ENCODE measurements at places on chromosomes 2 and 18. TPM values are rescaled to one million over a fixed set of nuclear protein-coding genes. Genes with fewer than 3 reads are reported as not detected.

The NFATC1 gene
- total RNA-seq, result 18.5 TPM

The TMEM17 gene
- total RNA-seq, result 1.3 TPM

The CCDC74B gene
- total RNA-seq, result 0.97 TPM

The ANO7 gene
- 0.81 TPM for total RNA-seq

The GALM gene
- total RNA-seq, result 15.6 TPM

The C2orf78 gene
- total RNA-seq, result not detected

The MATN3 gene
- total RNA-seq, result 0.19 TPM

The TMEM127 gene
- 68.2 TPM for total RNA-seq

The ANKRD30BL gene
- total RNA-seq, result not detected

The MAPK4 gene
- 34.1 TPM for total RNA-seq

The GBX2 gene
- not detected for total RNA-seq

The NT5DC4 gene
- total RNA-seq, result not detected
